ENCODE measurements at places on chromosomes 3 and 15. TPM values are rescaled to one million over a fixed set of nuclear protein-coding genes. Genes with fewer than 3 reads are reported as not detected.
A peak's percentile ranks its signal among the peaks of the same experiment; 100 is the strongest.

- DNase-seq = peak; percentile 78
- H3K27ac ChIP-seq = peak overlapping the region; percentile 90
- no peaks in the 10 kb centered on the region for H3K36me3 ChIP-seq
- H3K27me3 ChIP-seq = no peaks in the 10 kb centered on the region
- peaks cover 20% of the 10 kb centered on the region for H3K4me1 ChIP-seq
Observed at GRCh38 chr15:91852741-91853510, 582 bp upstream of the SLCO3A1 start.

DNA sequence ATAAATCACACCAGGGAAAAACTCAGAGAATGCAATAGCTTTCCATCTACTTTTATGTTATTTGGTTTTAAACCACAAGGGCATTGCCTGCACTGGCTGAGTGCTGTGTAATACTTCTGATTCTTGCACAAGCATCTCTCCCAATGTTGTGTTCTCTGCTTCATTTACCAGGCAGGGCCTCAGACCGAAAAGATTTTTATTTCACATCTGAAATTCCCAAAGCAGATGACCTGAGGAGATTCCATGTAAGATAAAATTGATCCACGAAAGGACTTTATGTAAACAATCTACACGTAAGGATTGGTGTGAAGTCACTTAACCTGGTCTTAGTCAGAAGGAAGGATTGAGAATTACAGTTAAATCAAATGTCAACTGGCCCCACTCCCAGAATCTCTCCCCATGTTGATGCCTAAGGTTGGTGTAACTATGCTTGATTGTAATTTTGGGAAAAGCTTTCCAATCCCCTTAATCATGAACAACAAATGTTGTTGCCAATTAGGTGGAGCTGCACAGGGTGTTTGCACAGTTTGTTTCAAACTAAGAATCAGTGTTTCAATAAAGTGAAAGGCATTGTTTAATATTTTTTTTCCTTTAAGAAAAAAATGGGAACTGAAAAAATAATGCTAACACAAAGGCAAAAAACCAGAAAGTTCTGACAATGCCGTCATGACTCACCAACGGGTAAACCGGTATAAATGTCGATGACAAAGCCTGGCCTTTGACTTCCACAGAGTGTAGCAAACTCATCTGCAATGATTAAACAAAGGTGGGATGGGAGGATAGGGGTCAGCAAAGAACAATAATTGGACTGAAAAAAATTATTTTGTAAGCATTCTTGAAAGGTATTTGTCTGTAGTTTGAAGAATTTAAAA lies 128.6 kb downstream of the DUT start:
- H3K27ac ChIP-seq = no peak overlapping the region
- no peak overlapping the region for H3K4me3 ChIP-seq
- no peaks in the 10 kb centered on the region for H3K4me1 ChIP-seq
- H3K27me3 ChIP-seq = no peaks in the 10 kb centered on the region
- H3K36me3 ChIP-seq = no peaks in the 10 kb centered on the region

The TRH gene
- 1.8 TPM for polyA plus RNA-seq

DNA sequence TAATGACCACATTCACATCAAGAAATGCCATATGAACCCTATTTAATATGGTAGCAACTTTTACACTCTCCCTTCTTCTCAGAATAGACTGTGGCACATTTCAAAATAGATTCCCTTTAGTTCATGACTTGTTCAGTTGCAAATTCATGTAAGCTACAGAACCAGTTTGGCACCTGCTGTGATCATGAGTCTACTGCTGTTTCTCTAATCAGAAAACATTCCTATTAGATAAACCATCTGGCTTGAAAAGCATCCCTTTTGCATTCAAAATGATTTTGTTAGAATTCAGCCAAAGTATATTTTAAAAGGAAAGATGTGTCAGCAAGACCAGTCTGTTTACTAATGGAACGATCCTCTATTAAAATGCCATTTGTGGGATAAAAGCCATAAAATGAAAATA lies 304.4 kb downstream of the BCHE start:
- H3K27ac ChIP-seq = no peak overlapping the region
- DNase-seq = no peak
- H3K36me3 ChIP-seq = no peaks in the 10 kb centered on the region

The RNU6-1 gene
- not detected for polyA plus RNA-seq

The ALDH1L1 gene
- polyA plus RNA-seq = 19.6 TPM

DNA sequence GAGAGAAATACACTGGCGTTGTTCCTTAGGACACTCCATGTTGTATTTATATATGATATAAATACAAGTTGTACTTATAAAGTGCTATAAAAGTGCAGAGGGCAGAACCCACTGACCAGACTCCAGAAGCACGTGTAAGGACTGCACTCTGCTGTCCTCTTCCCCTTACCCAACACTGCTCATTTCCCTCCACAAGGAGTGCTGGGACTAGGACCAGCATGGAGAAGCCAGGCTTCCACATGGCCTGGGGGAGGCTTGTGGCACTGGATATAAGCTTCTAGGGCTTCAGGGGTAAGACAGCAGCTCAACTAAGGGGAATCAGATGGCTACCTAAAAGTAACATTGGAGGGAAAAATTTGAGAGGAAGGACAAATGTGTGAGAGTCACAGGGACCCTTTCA lies 556.9 kb downstream of the IGSF11 start:
- H3K4me1 ChIP-seq = no peaks in the 10 kb centered on the region
- H3K36me3 ChIP-seq = no peaks in the 10 kb centered on the region
- DNase-seq = no peak
- no peak overlapping the region for H3K4me3 ChIP-seq
- no peaks in the 10 kb centered on the region for H3K27me3 ChIP-seq

DNA sequence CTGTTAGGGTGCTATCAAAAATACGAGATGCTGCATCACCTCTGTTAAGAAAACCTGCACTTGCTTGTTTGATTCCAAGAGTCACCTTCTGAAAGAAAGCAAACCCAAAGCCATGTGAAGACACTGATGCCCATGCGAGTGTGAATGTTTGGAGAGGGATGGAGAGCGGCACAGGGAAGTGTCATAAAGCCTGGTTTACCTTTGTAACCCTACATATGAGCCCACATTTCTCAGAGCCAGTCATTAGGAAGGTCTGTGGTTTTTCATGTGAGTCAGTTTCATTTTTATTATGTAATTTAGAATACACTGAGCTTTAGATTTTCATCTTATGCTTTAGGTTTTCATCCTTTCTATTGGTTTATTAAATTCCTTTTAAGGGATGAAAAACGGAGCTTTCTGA lies 896.8 kb downstream of the ROBO1 start:
- H3K4me1 ChIP-seq = no peaks in the 10 kb centered on the region
- no peaks in the 10 kb centered on the region for H3K36me3 ChIP-seq
- no peak overlapping the region for H3K27ac ChIP-seq
- DNase-seq = no peak

DNA sequence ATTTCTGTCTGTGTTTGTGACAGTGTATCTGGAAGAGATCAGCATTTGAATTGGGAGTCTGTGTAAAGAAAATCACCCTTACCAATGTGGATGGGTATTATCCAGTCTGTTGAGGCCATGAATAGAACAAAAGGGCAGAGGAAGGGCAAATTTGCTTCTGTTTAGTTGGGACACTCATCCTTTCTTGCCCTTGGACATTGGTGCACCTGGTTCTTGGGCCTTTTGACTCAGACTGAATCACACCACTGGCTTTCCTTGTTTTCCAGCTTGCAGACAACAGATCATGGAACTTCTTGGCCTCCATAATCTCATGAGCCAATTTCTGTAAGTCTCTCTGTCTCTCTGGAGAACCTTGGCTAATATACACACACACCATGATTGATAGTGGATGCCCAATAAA lies 164.4 kb upstream of the SGO1 start:
- H3K4me3 ChIP-seq = no peak overlapping the region
- no peak for DNase-seq
- H3K27ac ChIP-seq = no peak overlapping the region
- H3K36me3 ChIP-seq = no peaks in the 10 kb centered on the region

DNA sequence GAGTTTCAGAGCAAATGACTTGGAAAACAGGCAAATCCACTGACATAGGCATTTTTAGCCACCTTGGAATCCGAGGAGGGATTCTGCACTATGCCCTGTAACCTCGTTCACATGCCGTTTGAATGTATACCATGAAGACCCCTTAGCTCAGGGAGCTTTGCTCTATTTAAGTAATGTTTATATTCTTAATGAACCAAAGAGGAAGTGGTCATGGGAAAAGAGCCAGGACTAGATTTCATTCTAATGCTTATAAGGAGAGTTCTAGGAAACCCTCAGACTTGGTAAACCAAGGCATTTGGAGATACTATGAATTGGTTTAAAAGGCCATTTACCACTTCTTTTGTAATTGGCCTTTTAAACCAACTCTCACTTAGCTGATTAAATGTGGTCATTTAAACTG lies 178.9 kb downstream of the IGF1R start:
- H3K4me1 ChIP-seq = no peaks in the 10 kb centered on the region
- H3K27me3 ChIP-seq = no peaks in the 10 kb centered on the region
- H3K36me3 ChIP-seq = no peaks in the 10 kb centered on the region
- no peak overlapping the region for H3K4me3 ChIP-seq
- DNase-seq = no peak
- H3K27ac ChIP-seq = no peak overlapping the region

The PRICKLE2 gene
- polyA plus RNA-seq = 5.5 TPM

DNA sequence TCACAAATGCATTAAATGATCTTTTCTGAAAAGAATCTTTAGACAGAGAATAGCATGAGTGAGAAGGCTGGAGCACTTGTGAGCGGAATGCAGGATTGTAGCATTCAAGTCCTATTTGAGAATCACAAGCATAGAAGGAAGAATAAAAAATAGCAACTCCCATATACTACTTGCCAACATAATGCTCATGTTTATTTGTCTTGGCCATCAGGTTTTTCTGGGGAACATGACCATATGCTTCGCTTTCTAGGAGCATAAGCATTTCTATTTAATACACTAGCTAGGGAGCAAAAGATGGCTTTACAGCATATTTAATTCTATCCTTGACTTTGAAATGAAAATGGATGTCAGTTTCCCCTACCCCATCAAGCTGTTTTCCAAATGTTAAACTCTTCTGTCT lies 170.3 kb upstream of the MITF start:
- no peaks in the 10 kb centered on the region for H3K36me3 ChIP-seq
- no peaks in the 10 kb centered on the region for H3K4me1 ChIP-seq

DNA sequence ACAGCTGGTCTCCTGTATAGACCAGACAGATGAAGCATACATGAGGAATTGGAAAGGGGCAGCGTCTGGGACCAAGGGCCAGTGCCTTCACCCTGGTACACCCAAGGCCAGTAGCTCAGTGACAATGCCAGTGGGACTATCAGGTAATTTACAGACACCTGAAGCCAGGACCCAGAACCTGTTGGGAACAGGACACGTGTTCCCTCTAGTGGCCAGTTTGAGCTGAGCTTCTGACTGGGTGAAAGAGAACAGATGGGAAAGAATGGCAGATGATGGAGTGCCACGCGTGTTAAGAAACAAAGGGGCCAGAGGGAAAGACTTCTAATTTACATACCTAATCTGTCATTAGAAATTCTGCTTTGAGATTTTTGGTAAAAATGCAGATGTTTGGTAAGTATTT lies 5.1 kb upstream of the SLC25A38 start:
- H3K4me3 ChIP-seq = no peak overlapping the region
- H3K4me1 ChIP-seq = peaks cover 10% of the 10 kb centered on the region
